RWPE2 (cell line): ENCODE measurements at places on chromosomes 3 and 15.

GRCh38 chr3:136305879-136306278 is 55.7 kb downstream of the PCCB start:
- no peak for DNase-seq

DNA sequence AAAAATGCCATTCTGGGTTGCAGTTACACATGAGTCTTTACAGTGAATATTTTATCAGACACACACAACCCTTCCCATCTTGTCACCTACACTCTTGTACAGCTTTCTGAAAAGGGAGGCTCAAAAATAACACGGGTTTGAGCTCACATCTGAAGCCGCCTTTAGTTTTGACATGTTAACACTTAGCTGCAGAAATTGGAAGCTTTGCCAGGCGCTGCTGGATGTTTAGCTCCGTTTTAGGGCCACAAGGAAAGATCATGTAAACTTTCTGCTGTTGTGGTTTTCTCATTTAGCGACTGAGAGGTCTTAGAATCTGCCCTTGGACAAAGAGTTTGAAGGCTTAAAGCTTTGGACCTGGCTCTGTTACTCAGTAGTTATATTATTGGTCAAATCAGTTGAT is 120.1 kb downstream of the OXNAD1 start:
- DNase-seq: no peak

DNA sequence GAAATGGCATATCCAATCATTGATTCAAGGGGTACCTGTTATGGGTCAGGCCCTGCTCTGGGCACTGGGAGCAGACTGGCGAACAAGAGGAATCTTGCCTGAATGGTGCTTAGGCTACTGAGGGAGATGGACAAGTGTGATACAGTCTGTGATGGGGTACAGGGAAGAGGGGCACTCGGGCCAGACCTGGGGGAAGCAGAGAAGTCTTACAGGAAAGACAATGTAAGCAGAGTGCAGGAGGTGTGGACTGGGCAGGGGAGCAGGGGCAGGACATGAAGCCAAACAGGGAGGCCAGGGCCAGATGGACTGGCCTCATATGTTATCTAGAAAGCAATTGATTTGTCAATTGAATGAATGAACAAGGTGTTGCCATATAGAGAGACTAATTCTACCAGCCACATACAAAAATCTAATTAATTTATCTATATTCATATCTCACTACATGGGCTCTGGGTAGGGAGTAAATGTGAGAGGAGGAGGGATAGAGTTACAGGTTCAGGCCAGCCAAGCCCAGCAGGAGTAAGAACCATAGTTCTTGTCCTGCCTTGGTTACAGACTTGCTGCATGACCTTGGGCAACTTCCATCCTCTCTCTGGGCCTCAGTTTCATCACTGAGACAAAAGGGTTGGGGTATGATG is 3.6 kb upstream of the IGDCC4 start:
- peak; percentile 24 for DNase-seq

GRCh38 chr3:157311633-157312375 is 124.8 kb upstream of the PTX3 start:
- no peak for DNase-seq

GRCh38 chr15:63401078-63401477 is 19.4 kb upstream of the CA12 start:
- no peak for DNase-seq

DNA sequence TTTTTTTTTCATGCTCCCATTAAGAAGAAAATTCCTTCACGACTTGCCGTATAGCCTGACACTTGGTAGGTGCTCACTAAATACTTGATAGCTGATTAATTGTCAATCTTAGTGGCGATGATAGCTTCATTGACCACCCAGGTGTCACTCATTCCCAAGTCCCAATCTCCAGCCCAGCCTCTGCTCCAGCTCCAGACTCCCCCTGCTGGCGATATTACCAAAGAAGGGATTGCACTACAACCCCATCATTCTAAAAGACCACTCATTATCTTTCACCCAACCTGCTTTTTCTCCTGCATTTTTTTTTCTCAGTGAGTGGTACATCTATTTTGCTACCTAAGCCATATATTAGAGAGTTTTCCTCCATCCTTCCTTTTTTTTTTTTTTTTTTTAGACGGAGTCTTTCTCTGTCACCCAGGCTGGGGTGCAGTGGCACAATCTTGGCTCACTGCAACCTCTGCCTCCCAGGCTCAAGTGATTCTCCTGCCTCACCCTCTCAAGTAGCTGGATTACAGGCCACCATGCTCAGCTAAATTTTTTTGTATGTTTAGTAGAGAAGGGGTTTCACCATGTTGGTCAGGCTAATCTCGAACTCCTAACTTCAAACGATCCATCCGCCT is 19.5 kb upstream of the COMMD2 start:
- no peak for DNase-seq

DNA sequence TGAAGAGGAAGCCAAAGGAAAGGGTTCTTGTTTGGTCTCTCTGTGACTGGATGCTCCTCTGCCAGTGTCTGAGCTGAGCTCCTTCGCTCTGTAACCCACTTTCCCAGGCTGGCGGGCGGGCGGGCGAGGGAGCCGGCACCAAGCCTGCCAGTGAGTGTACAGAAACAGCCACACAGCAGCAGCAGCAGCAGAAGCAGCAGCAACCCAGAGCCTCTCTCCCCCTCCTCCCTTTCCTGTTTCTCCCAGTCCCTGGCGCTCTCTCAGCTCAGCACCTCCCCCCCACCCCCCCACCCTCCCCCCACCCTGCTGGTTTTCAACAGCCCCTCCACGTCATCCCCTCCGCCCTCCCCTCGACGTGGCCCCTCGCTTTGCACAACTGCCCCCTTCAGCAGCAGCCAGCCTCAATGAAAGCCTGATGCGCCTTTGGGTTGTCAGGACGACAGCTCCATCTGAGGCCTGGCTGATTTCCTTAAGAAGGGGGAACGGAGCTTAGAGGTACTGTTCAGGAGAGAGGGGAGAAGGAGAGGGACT is at the start of gene LSAMP:
Gene LSAMP (minus strand): TSS at position 177 of the 531 bp plus-strand sequence.
- DNase-seq: no peak

DNA sequence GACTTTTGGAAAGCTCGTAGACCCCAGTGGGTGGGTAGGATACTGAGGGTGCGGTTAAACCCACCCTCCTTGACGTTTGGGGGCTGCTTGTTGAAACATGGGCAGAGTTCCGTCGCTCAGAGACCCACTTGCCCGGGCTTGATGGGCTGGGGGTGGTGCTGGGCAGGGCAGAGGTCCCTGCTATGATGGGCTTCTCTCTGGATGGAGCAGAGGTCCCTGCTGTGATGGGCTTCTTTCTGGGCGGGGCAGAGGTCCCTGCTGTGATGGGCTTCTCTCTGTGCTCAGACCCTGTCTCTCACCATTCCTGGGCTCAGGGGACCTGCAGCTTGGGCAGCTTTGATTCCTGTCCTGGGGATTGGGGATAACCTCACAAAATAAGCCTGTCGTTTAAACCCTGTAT is 45.2 kb downstream of the FBLN2 start:
- no peak for DNase-seq

GRCh38 chr15:59946084-59946483 is 58.0 kb upstream of the FOXB1 start:
- no peak for DNase-seq

GRCh38 chr3:32978331-32978730 is 26.9 kb downstream of the CCR4 start:
- no peak for DNase-seq

DNA sequence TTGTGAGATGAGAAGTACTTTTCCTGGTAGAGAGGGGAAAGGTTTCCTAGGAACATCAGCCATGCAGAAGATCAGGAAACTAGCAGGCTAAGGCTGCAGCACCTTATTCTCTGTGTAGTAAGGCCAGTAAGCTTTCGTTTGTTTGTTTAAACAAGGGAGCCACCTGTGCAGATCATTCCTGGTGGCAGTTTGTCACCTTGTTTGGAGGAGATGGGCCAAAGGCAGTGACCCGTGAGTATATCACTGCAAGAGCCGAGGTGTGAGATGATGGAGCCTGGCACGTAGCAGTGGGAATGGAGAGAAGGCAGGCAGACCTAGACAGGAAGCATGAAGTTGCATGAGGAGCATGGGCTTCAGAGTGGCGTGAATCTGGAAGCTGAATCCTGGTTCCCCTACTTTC is 19.6 kb downstream of the ATG7 start:
- no peak for DNase-seq
